ENCODE measurements at places on chromosomes 13 and 19.

DNA sequence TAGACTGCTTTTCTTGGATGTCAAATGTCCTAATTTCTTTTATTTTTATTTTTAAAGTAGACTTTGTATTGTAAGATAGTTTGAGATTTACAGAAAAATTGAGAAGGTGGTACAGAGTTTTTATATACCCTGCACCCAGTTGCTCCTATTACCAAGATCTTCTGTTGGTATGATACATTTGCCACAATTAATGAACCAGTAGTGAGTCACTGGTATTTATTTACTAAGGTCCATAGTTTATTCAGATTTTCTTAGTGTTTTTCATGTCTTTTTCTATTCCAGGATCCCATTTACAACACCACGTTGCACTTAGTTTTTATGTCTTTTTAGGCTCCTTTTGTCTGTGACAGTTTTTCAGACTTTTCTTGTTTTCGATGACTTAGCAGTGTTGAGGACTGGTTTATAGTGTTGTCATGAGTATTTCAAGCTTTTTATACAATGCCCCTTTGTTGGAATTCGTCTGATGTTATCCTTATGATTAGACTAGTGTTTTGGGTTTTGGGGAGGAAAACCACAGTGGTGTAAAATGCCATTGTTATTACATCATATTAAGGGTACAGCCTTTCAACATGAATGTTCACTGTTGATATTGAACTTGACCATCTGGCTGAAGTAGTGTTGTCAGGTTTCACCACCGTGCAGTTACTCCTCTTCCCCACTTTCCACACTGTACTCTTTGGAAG is 35.9 kb downstream of the COG3 start:
- DNase-seq = no peak

GRCh38 chr13:103097366-103097928 is 31.2 kb upstream of the SLC10A2 start:
- no peak for DNase-seq

DNA sequence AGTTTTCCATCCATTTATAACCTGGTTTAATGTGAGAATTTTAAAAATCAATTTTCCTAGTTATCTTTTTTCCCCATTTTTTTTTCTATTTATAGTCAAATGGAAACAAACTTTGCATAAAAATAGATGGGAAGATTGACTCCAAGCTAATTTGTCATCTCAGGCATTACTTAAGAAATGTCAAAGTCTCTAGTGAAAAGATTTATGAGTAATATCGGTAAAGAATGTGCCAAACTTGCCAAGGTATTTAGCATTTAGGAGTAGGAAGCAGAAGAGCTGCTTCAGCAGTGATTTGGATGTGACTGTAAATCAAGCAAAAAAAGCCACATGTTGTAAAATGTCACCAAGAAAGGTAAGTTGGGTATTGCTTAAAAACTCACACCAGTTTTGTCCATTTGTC is 108.6 kb downstream of the LACC1 start:
- DNase-seq = no peak

GRCh38 chr19:49985871-49986270 is 24.9 kb upstream of the SIGLEC11 start:
- DNase-seq = no peak

GRCh38 chr19:13189600-13189999 is 39.4 kb downstream of the IER2 start:
- no peak for DNase-seq

All from NCI-H187 (cell line).